ENCODE measurements at places on chromosomes 6 and 20.

DNA sequence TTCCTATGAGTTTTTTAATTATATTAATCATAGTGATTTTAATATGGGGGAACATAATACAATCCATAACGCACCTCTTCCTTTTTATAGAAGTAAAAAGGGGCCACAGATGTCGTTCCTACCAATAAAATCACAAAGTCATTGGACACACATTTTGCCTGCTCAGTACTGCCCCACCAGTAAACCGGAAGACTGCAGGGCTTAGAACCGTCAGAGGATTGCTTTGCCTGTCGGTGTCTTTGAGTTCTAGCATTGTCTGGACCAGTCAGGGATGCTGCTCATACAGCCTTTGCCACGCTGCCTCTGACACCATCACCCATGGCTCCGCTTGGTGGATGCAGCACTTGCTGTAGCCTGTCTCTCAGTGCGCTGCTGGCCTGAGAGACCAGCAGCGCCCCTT, 853.6 kb downstream of the C6orf118 start:
- no peak for DNase-seq

- peak; percentile 60 for DNase-seq
These were observed at the start of gene SRC for GRCh38 chr20:37345339-37346235. TSS of gene SRC (plus strand) at chr20:37346140. CDS start at chr20:37384154, 38,014 bp downstream.

DNA sequence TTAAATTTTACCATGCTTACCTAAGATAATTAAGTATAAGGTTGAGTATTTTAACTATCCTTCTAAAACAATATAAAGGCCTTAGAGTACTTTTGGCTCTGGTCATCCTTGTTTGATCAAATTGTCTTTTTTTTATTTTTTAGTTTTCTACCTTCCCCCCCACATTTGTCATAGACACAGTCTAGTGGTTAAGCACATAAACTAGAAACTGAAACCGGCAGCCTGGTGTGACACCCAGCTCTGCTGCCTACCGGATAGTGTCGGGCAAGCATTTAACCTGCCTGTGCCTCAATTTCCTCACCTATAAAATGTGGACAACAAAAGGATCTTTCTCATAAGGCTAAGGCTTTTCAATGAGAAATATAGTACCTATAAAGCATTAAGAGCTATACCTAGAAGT, 21.6 kb upstream of the TULP4 start:
- DNase-seq, result no peak

DNA sequence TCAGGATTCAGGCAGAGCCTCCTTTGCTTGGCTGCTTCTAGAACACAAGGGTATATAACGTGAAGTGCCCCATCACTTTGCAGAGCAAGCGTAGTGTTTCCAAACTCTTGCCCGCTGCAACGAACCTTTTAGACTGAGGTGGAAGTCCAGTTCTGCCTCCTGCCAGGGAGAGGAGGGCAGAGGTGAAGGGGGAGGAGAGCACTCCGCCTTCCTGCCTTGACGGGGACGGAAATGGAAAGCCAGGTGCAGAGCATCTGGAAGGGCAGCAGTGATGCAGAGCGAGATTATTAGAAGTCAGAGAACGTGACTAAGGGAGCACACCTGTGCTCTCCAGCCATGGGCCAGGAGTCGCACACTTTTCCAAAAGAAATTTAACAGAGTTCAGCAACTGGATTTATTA, 63.4 kb downstream of the RREB1 start:
- no peak for DNase-seq

GRCh38 chr20:45782890-45783289, 8.8 kb downstream of the WFDC3 start:
- DNase-seq, result peak; percentile 18

- DNase-seq, result no peak
These were observed 32.0 kb upstream of the SCRT2 start for GRCh38 chr20:707451-708110.
